Stimulated activated CD4-positive, alpha-beta T cell treated with anti-CD3 and anti-CD28 coated beads, TNF-alpha, amount 100 ng/mL, for 24 hours (primary cell): ENCODE measurements at places on chromosomes 16 and 17.

GRCh38 chr16:49490321-49490705 lies 116.7 kb downstream of the C16orf78 start:
- DNase-seq = no peak

DNA sequence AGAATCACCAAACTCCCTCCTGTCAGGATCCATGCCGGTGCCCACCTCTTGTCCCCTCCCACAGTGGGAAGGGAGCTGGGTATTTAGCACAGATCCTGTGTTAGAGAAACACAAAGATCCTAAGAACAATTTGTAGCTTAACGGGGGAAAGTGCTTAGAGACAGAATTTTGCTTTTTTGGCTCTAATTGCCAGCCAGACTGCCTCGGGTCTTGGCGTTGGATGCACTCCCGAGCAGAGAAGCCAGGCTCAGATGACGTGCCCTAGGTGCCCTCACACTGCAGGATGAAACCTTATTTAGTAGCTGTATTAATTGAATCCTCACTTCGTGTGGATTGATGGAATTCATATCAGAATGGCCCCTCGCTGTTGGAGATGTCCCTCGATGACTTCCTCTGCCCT lies 22.5 kb upstream of the MAF start:
- no peak for DNase-seq

GRCh38 chr17:76370261-76370993 lies 14.0 kb upstream of the SPHK1 start:
- DNase-seq = no peak

- DNase-seq = no peak
Observed at GRCh38 chr17:75549246-75550138, 24.0 kb downstream of the LLGL2 start.

GRCh38 chr17:17831208-17832031 lies 5.4 kb downstream of the SREBF1 start:
- no peak for DNase-seq

- no peak for DNase-seq
Observed at GRCh38 chr17:19996502-19996901, 12.7 kb upstream of the SPECC1 start.

GRCh38 chr17:57979076-57979475 lies 9.0 kb downstream of the VEZF1 start:
- DNase-seq = no peak

- DNase-seq = no peak
Observed at GRCh38 chr16:50360033-50360778, 8.6 kb downstream of the BRD7 start.

DNA sequence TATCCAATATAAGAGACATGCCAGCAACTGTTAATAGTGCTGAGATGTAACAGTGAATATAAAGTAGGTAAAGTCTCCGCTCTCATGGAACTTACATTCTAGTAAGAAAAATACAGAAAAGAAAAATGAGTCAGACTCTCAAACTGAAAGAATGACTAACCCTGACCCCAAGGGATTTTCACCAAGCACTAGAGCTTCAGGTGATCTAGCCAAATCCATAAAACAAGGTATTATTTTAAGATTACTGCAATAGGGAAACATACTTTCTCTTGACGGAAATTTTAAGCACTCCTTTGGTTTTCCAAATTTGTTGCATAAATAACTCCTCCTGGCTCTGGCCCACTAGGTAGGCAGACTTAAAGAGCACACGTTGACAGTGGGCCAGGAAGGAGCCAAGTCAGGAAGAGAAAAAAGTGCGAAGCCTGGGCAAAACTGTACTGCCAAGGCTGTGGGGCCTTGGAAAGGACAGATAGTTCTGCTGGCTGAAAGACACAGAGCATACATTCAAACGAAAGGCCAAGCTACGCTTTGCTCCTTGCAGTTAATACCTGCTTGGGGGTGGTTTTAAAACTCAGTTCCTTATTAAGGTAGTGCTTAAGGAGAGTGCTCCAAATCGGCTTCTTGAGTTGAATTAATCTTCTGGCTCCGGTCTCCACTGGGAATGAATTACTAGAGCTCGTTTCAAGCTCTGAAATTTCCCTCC lies 1.4 kb downstream of the GOT2 start:
- no peak for DNase-seq

DNA sequence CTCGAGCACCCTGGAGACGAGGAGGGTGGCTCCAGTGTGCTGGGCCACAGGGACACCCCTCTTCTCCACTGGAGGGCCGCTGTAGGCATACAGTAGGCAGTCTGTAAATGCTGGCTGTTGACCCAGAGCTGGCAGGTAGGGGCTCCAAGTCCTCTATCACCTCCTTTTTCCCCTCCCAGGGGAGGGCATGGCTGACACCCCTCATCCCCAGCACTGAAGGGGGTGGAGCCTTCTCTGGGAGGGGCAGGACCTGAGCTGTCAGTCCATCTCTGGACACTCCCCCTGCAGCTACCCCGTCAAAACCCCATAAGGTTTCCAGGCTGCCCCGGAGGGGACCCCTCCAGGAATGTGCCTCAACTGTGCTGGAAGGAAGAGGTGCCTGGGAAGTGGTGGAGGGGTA lies 2.4 kb downstream of the KCNJ12 start:
- DNase-seq = no peak

GRCh38 chr16:80554033-80554432 lies 13.2 kb downstream of the DYNLRB2 start:
- no peak for DNase-seq

DNA sequence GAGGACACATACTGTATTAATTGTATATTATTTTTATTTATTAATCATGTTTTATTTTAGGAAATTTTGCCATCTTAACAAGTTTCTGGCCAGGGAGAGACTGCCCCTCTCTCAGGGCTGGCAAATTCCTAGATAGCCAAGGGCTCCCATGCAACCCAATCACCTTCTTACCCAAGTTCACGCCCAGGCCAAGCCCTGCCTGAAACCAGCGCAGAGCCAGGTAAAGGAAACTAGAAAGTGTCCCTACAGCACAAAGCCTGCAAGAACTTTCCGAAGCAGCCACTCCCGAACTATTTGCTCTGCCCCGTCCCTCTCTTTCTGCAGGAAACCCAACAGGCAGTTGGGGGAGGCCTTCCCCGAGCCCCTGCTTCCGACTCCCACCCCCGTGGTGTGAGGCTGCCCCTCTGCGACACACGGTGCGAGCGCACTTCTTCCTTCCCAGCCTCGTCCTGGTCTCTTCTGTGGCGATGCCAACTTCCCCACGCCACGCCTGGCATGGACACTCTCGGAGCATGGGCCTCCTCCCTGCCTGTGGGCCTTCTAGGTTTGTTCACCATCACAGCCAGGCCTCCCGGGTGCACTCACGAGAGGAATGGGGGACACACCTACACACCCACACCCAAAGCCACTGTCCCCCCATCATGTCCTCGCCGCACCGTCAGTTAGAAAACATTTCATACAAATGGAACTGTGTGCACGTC lies 100.4 kb downstream of the ZNF778 start:
- DNase-seq = no peak

DNA sequence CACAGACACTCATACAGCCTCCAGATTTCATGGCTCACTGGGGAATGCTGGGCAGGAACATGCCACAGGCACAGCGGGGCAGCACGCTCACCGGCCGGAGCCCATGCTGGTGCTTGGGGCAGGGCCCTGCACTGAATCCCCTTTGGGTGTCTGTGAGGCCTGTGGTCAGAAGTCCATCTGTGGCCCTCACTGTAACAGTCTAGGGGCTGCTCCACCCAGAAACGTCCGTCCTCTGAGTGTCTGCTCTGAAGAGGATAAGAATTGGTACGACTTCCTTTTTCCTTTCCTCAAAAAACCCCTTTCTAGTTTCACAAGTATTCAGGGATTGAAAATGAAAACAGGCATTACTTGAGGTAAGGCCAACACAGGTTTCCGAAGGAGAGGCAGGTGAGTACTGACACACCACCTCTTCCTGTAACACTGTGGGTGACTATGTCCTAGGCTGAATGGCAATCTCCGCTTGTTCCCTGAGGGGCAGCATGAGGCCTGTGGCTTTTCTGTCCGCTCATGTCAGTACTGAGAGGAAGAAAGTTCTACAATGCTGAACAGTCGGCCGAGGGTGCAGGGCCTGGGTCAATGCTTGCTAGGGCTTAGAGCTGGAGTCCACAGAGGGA lies 42.5 kb downstream of the TMEM11 start:
- no peak for DNase-seq

GRCh38 chr17:72515291-72516065 lies 394.7 kb downstream of the SOX9 start:
- DNase-seq = no peak

- DNase-seq = no peak
Observed at GRCh38 chr16:50093607-50094539, 28.1 kb downstream of the HEATR3 start.

DNA sequence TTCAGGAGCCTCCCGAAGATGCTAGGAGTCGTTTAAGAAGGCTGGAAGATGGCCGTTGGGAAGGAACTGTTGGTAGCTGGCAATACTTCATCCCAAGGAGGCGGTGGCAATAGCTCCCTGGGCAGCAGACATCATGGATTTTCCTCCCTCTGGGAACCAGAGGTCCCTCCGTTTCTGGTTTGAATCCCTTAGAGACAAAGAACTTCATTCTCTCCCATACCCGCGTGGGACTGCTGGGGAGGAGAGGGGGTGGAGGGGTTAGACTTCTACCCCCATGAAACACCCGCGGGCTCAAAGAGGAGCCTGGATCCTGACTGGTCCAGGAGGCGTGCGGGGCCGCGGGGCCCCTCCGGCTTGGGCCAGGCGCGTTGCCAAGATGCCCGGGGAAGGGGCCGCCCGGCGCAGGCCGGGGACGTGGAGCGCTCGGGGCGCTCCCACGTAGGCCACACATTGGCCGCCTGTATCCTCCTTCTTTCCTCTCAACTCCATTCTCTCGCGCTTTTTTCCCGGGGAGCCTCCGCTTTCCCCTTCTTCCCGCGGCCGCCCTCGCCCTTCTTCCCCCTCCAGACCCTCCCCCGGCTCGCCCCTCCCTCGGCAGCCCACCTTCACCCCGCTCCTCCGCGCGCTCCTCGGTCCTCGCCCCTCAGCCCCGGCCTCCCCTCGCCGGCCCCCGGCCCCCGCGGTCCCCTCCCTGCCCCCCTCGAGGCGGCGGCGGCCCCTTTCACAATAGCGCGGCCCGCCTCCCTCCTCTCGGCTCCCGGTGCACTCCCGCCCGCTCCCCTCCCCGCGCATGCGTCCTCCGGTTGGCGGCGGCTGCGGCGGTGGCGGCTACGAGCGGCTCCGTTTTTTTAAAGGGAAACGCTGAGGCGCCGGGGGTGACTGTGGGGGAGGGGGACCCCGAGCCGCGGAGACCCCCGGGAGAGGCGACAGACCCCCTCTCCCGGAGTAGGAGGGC lies at the start of gene MSL1:
Gene MSL1, plus strand, starts transcription at position 791 of the 955 bp plus-strand sequence. CDS start 642 bp downstream, outside the sequence.
- peak; percentile 75 for DNase-seq

DNA sequence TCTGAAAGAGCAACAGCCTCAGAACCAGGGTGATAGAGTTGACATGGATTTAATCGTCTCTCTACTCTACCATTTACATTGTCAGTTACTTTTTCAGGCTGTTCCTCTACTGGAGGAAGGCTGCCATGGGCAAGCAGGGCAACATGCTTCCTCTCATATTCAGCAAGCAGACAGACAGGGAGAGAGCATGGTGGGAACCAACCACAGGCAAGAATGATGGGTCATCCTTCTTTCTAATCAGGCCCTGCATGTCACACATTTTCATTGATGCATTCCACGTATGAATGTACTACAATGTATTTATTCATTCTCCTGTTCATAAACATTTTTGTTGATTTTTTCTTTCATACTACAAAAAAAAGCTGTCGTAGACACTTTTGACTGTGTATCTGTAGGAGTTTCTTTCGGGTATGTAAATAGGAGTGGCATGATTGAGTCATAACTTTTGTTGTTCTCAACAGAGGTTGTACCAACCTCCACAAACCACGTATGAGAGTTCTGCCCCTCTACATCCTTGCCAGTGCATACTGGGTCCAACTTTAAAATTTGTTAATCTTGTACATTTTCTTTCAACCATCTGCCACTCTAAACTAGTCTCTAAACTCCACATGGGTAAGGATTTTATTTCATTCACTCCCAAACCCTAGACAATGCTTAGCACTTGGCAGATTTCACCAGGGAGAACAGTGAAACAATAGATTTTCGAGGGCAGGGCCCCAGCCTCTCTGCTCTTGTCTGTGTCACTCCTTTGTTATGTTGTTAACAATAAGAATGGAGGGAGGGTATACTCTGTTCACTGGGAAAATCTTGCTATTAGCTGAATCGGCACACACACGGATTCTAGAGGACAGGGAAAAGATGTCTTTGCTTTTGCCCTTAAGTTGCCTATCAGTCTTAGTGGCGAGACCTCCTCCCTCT lies 58.7 kb downstream of the CMC2 start:
- no peak for DNase-seq

- DNase-seq = no peak
Observed at GRCh38 chr16:69451166-69451565, 26.7 kb downstream of the CYB5B start.

- DNase-seq = no peak
Observed at GRCh38 chr16:27611340-27611739, 61.4 kb downstream of the KATNIP start.
